ENCODE measurements at places on chromosomes 6 and 20. TPM values are rescaled to one million over a fixed set of nuclear protein-coding genes. Genes with fewer than 3 reads are reported as not detected.

GRCh38 chr6:22349051-22349450, 52.2 kb upstream of the PRL start:
- no peak for DNase-seq

DNA sequence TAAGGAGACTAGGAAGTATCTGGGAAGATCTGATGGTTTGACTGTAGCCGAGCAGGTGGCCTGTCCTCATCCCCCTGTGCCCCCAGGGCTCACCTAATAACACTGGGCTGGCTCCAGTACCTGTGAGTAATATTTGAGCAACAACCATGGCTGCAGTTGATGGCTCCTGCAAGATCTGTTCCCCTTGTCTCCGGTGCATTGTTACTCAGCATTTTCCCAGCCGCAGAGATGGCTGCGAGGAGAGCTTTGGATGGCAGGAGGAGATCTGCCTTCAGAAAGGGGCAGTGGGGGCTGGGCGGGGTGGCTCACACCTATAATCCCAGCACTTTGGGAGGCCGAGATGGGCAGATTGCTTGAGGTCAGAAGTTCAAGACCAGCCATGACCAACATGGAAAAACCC, 39.3 kb downstream of the PTK7 start:
- DNase-seq, result no peak

DNA sequence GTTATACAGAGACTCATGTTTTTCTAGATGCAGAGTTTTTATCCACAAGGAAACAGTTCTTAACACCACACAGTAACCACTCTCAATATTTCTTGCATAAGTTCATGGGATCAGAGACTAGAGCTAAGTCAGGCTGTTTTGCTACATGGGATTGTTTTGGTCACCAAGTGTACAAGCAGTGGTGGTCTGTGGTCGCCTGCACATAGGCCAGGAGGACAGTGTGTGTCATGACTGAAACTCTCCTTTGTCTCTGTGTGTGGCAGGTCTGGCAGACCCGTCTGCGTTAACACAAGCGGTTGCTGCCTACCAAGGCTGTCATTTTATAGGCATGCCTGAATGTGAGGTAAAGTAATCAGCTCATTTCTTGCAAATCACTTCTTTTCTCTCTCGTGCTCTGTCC, 18.9 kb downstream of the WRNIP1 start:
- no peak for DNase-seq

DNA sequence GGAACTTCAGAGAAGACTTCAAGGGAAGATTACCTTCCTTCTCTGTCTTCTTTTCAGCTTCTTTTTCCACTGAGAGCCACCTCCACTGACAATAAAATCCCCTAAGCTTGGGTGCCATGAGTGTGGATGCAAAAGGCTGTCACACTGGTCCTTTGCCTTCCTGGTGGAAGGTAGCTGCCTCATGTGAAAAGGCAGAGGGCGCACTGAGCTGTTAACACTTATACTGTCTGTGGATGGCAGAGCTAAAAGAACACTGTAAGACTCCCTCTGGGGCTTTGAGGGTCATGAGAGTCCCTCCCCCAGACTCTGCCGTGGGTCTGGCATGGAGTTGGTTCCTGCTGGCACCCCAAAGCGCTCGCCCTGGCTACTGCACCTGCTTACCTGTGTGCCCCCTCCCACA, 536.7 kb upstream of the IMPG1 start:
- DNase-seq, result no peak

DNA sequence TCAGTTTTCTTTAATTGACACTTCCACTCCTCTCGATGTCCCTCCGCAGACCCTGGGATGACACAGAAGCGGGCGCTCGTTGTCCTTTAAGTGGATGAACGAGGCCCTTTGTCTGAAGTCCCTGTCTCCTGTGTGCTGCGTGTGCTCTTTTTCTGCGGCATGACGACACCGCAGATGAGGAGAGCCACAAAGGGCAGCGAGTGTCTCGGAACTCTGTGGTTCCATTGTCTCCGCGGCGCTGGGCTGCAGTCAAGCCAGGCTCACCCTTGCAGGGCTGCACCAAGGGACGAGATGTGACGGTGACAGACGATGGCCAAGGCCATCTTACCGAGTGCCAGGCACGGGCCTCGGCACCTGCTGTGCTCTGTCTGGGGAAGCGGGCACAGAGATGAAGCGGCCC, 10.6 kb downstream of the PRR18 start:
- no peak for DNase-seq

- DNase-seq, result no peak
Measured at GRCh38 chr20:47667531-47668312, 117.6 kb downstream of the SULF2 start.

DNA sequence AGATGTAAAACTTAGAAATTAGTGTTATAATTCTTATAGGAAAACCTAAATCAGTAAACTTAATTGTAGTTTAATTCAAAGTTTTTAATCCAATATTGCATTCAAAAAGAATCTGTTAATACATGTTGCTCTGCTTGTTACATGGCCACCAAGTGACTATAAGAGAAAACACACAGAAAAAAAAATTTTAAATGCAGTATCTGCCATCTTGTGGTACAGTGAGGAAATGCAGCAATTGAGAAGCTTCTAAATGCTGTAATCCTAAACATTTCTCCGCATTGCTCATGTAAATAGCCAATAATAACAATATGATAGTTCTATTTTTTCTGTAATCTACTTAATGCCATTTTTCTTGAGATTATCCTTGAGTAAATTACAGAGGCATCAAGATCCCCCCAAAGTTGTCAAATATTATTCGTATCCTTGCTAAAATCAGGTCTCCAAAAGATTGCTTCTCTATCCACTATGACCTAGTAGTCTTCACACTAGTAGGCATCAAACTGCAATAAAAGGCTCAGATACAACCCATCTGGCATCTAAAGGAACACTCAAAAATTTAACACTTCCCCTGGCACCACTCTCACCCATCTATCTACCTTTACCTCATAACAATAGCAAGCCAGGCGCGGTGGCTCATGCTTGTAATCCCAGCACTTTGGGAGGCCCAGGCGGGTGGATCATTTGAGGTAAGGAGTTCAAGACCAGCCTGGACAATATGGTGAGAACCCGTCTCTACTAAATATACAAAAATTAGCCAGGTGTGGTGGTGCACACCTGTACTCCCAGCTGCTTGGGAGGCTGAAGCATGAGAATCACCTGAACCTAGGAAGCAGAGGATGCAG, 34.6 kb downstream of the HDAC2 start:
- DNase-seq, result no peak

GRCh38 chr6:84752118-84752850, 12.1 kb downstream of the TBX18 start:
- no peak for DNase-seq

FILIP1 gene
- total RNA-seq, result 2.9 TPM

TCF15 gene
- total RNA-seq, result 1.1 TPM
